Activated CD8-positive, alpha-beta T cell treated with anti-CD3 and anti-CD28 coated beads, Interleukin-2, amount 10 ng/mL, durations not matched to agents 7 days and 5 days (primary cell): ENCODE measurements at places on chromosomes 2 and 18. TPM values are rescaled to one million over a fixed set of nuclear protein-coding genes. Genes with fewer than 3 reads are reported as not detected.
A peak's percentile ranks its signal among the peaks of the same experiment; 100 is the strongest.

- no peak for DNase-seq
These were observed 178.4 kb upstream of the EPAS1 start for GRCh38 chr2:46118656-46119371.

DNA sequence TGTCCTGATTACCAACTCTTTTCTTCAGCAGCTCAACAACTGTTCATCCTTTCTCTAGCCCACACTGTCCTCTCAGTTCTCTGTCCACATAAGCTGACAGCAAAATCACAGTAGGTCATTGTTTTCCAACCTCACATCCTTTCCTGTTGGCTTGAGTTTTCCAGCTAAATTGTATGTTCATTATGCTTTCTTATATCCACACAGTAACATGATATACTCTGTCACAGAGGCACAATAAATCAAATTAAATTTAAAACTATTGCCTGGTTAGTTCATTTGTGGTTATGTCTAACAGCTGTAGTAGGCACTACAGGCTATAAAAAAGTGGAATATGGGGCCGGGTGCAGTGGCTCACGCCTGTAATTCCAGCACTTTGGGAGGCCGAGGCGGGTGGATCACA lies 179.9 kb downstream of the ETAA1 start:
- DNase-seq, result no peak

GRCh38 chr2:19863303-19864041 lies 38.3 kb downstream of the TTC32 start:
- peak; percentile 74 for DNase-seq

GRCh38 chr2:97936881-97937280 lies 58.9 kb downstream of the TMEM131 start:
- DNase-seq, result no peak

DNA sequence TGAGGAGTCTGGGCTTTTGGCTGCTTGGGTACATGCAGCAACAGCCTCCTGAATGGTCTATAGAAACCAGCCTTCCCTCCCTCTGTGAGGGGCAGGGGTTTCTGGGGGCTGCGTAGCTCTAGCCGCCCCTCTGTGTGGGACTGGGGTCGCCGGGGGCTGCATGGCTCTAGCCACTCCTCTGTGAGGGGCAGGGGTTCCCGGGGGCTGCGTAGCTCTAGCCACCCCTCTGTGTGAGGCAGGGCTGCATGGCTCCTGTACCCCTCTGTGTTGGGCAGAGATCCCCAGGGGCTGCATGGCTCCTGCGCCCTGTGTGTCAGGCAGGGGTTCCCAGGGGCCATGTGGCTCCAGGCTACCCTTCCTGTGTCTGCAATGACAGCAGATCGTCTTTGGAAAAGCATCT lies 17.6 kb downstream of the HS6ST1 start:
- DNase-seq, result no peak

GRCh38 chr2:28276807-28277206 lies 115.9 kb upstream of the FOSL2 start:
- DNase-seq, result no peak

Gene PCGF1
- 20.3 TPM for total RNA-seq

DNA sequence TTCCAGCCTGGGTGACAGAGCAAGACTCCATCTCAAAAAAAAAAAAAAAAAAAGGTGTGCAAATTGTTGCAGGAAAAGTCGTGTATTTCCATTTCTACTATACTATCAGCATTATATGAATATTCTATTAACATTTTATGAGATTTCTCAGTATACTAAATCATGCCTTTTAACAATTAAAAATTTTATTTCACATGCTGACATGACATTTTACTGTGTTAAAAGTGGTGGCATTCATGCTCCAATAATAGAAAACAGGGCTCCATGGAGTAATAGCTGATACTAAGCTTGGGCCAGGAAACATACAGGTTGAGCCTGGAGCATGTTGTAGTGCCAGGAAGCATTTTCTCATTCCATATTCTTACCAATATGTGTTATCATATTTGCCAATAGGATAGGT lies 141.4 kb downstream of the SPAG16 start:
- no peak for DNase-seq

DNA sequence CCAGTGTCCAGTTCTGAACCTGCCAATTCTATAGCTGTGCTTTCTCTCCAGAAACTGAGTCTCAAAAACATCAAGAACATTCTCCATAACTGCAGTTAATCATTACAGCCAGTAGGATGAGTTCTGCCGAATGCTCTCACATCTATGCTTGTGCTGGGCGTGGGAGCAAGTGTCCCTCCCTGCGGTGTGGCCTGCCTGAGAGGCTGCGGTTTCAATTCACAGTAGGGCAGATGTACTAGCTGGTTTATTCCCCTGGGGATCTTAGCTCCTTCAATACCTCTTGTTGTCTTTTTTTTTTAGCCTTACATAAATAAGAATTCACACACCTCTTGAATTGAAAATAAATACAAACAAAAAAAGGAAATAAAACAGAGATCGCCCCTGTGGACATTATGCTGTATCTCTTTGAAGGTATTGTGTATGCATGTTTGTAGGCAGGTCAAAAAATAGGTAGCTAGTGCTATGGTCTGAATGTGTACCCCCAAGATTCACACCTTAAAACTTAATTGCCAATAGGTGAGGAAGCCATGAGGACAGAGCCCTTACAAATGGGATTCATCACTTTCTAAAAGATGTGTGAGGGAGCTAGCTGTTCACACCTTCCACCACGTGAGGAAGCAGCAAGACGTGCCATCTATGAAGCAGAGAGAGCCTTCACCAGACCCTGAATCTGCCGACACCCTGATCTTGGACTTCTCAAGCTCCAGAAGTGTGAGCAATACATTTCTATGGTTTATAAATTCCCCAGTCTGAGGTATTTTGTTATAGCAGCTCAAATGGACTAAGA lies 74.3 kb downstream of the BCL2L11 start:
- peak; percentile 4 for DNase-seq

Gene CELF4
- not detected for total RNA-seq

Gene MARCO
- not detected for total RNA-seq

GRCh38 chr2:30978044-30978443 lies 160.2 kb downstream of the GALNT14 start:
- no peak for DNase-seq

Gene IER3IP1
- 12.4 TPM for total RNA-seq

DNA sequence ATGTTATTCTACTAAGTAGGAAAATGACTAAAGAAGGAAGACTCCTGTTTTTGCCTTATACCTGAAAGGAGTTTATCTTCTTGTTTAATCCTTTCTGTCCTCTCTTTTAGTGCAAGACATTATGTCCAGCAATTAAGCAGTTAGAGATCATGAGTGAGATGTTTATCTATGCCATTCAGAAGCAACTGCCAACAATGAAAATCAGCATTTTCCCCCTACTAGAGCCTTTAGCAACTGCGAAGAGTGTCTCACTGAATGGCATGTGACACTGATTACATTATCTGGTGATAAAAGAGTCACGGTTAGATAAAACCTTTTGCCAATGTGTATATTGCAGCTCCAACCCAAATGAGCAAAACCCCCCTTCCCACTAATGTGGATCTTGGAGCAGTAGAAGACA lies 357.7 kb upstream of the SYT4 start:
- DNase-seq, result no peak

Gene ANKRD29
- total RNA-seq, result not detected

Gene SNTG2
- total RNA-seq, result 1.6 TPM

Gene IL36RN
- not detected for total RNA-seq

- no peak for DNase-seq
These were observed 38.2 kb downstream of the ACVR1 start for GRCh38 chr2:157837851-157838441.

Gene NMUR1
- 0.95 TPM for total RNA-seq

DNA sequence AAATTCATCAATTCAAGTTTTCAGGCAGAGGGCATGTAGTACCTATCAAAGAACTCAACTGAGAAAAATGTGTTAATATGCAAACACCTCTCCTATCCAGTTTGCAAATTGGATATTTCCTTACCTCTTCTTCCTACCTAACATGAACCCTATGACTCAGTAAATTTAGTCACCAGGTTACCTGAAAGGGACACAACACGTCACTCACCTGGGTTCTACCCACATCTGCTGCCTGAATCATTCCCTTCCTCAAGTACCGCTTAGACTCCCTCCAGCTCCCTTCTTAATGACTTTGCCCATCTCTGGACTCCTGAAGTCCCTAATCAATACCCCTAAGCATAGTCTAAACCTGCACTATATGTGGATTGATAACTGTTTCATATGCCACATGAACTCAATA lies 10.4 kb downstream of the ANKRD44 start:
- no peak for DNase-seq

DNA sequence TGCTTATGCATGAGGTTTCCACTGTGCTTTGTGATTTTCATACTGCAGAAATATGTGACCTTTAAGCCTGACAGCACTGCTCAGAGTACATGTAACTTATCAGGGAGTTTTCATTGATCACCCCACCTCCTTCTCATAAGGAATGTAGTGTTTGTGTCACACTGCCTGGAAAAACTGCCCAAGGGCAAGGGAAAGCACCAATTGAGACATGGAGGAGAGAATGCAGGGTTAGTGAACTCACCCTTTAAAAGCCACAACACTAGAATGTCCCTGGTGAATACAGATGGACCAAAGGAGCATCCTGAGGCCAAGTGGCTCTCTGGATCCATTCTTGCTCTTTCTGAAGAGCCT lies 147.2 kb upstream of the SPATS2L start:
- no peak for DNase-seq

Gene EFEMP1
- total RNA-seq, result not detected

DNA sequence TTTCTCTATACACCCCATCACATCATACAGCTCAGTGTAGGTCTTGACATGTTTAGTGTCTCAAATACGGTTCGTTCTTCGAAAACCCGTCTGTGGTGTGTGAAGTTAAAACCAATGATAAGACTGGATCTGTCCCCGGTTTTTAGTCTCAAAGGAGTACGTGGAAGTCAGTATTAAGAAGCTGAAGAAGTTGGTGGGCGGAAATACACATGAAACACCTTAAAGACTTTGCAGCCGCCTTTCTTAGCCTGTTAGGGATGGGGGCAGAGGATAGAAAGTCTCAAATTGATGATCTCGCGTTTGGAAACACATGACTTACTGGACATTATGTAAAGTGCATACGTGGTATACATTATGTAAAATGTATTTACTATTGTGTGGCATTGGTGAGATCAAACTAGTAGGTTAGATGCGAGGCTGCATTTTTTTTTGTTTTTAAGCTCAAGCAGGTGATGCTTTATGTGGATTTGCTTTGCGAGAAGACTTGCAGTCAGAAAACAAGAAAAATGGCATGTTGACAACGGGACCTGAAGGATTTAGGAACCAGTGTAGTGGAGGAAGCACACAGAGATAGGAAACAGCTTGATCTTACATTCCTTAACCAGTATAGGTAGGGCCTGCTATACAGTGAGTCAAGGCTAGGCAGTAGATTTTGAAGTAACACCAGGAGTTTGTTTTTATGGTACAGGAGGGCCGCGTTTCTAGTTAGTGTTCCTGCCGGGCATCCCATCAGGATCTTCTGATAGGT lies 1.2 kb downstream of the CNOT11 start:
- peak; percentile 35 for DNase-seq

GRCh38 chr2:2582998-2583545 lies 252.0 kb upstream of the MYT1L start:
- DNase-seq, result no peak

Gene PROKR1
- not detected for total RNA-seq

DNA sequence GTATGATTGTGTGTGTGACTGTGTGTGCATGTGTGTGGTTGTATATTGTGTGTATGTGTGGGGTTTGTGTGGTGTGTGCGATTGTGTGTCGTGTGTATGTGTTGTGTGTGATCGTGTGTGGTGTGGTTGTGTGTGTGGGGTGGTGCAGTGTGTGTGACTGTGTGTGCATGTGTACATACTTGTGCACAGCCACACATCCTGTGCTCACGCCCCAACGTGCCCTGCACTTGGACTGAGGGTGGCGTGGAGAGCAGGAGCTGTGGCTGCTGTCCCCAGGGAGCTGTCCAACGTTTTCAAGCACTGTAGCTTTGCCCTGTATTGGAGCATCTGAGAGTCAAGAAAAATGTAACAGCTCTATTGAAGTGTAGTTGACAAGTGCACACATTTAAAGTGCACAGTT lies 243.2 kb upstream of the HDAC4 start:
- DNase-seq, result peak; percentile 45

DNA sequence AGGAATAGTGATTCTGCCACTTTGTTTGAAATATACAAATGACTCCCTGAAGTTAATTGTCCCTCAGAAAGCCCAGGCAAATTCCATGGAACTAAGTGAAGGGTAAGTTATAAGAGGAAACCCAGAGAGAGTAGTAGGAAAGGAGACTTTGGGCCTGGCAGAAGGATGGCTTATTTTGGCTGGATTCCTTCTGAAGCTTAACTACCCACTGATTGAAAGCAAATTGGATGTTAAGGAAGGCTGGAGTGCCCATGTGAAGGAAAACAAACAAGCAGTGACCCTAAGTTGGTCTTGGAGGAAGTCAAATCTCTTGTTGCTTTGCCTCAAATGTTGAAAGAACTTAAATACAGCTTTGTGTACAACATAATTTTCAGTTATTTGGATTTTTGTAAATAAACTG lies 1106.4 kb upstream of the ZEB2 start:
- DNase-seq, result no peak

GRCh38 chr2:134408386-134408785 lies 154.5 kb downstream of the MGAT5 start:
- no peak for DNase-seq

- DNase-seq, result peak; percentile 80
These were observed 24.6 kb upstream of the ATOH8 start for GRCh38 chr2:85728883-85729824.

GRCh38 chr2:68303033-68303901 lies 16.5 kb downstream of the CNRIP1 start:
- no peak for DNase-seq

DNA sequence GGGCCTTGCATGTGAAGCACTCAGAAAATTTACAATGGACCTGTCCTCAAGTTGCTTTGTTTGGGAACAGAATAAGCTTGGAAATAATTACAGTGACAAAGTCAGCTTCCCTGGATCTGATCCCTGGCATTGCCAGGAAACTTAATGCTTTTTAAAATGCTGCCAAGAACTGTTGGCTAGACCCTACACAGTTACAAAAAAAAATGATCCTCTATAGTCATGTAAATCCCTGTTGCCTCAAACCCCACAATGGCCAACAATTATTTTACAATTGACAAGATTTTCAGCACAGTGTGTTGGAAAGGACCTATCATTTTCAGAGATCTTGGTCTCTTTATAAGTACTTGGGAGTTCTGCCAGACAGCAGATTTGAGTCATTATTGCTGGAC lies 470.4 kb upstream of the ACVR2A start:
- no peak for DNase-seq
